ENCODE measurements at places on chromosomes 13 and 19.

DNA sequence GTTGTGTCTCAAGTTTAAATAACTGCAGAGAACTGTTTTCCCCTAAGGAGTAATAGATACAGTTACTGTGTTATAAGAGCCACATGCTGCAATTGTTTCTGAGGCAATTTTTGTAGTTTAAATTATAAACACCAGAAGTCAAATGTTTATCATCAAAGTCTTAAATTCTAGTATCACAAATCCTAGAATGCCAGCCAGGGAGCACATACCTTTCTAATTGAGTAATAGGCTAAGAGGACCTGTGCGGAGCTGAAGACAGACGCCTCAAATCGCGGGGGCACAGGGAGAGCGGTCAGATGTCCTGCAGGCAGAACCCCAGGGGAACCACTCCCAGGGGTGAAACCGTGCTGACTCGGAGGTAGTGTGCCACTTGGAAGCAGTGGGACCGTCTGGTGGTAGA, 65.2 kb upstream of the TNFRSF19 start:
- DNase-seq: no peak

GRCh38 chr13:42807241-42807640, 25.9 kb downstream of the FAM216B start:
- no peak for DNase-seq

GRCh38 chr19:47839913-47840312, 18.2 kb downstream of the CRX start:
- DNase-seq: peak; percentile 56

GRCh38 chr13:94548821-94549231, 47.1 kb downstream of the TGDS start:
- peak; percentile 73 for DNase-seq

GRCh38 chr19:10864538-10864899, 6.8 kb upstream of the CARM1 start:
- peak; percentile 91 for DNase-seq

DNA sequence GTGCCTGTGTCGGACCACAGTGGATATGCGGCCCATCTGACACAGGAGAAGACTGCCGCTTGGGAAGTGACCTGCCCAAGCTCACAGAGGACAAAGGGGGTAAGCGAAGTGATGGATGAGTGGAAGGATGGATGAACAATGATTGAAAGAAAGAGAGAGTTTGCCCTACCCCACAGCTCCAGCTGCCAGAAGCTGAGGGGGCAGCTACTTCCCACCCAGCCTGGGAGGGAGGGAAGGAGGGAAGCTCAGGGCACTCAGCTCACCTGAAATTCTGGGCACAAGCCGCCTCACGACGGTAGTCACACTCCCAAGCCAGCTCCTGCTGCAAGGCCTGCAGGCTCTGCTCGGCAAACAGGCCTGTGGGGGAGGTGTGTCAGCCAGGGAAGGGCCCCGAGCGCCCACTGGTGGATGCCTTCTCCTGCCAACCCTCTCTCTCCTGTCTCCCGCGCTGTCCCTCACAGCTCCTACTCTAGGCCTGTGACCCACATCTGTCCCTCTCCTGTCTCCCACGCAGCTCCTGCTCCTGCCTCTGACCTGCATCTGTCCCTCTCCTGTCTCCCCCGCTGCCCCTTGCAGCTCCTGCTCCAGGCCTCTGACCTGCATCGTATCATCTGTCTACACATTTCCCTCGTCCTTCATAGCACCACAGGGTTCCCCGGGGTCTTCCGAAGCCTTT, 12.0 kb upstream of the NUMBL start:
- peak; percentile 78 for DNase-seq

- no peak for DNase-seq
These were observed 24.2 kb upstream of the SLC46A3 start for GRCh38 chr13:28743020-28743419.

GRCh38 chr13:102751886-102752285, 21.7 kb downstream of the TEX30 start:
- no peak for DNase-seq

GRCh38 chr13:45621950-45622349, 6.4 kb upstream of the ERICH6B start:
- DNase-seq: peak; percentile 46

GRCh38 chr13:23806874-23807526, 82.2 kb downstream of the MIPEP start:
- DNase-seq: no peak

DNA sequence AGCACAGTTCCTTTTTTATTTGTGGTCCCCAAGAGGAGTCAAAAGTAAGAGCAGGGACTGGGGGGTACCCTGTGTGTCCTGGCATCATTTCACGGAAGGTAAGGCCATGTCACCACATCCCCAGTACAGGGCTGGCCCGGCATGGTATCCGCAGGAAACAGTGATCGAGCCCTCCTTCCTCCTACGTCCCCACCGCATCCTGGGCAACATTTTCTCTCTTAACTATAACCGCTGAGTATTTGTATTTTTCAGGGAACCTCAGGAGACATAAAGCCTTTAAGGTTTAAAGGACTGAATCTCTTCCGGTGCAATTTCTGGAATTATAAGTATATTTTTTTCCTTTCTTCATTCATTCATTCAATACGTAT, 13.6 kb upstream of the LATS2 start:
- DNase-seq: no peak

- no peak for DNase-seq
These were observed 99.2 kb downstream of the SLC7A1 start for GRCh38 chr13:29496241-29496712.

DNA sequence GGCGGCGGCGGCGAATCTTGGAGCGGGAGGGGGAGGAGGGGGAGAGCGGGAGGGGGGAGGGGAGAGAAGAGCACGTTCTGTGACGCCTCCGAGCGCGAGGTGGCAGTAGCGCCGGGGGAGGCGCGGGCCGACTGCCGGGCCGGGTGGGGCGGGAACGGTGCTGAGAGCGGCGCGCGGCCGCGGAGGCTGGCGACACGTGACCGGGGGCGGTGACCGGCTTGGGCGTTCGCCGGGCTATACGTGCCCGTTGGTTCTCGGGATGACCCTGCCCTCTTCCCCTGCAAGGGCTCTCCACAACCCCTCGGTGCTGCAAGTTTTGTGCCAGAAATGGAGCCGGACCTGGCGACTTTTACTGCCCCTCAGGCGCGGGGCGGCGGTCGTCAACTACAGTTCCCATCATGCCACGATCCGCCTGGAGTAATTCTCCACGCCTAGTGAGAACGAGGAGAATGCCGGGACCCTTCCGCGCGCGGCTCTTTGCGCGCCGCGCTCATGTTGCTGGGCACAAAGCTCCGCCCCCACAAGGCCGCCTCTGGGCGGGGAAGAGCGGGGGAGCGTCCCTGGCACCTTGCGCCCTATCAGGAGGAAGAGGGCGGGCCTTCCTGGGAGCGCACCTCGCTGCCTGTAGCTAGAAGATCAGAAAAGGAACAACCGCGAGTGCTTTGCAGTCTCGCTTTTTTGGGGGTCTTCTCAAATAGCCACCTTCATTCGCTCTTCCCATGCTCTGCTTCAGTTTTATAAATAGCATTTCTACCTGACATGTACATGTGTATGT, at the start of gene KPNA3:
Gene KPNA3 (minus strand): TSS at position 133 of the 775 bp plus-strand sequence. CDS start 176 bp downstream, outside the sequence.
- peak; percentile 95 for DNase-seq

GRCh38 chr13:87827479-87827878, 156.3 kb downstream of the SLITRK5 start:
- no peak for DNase-seq

DNA sequence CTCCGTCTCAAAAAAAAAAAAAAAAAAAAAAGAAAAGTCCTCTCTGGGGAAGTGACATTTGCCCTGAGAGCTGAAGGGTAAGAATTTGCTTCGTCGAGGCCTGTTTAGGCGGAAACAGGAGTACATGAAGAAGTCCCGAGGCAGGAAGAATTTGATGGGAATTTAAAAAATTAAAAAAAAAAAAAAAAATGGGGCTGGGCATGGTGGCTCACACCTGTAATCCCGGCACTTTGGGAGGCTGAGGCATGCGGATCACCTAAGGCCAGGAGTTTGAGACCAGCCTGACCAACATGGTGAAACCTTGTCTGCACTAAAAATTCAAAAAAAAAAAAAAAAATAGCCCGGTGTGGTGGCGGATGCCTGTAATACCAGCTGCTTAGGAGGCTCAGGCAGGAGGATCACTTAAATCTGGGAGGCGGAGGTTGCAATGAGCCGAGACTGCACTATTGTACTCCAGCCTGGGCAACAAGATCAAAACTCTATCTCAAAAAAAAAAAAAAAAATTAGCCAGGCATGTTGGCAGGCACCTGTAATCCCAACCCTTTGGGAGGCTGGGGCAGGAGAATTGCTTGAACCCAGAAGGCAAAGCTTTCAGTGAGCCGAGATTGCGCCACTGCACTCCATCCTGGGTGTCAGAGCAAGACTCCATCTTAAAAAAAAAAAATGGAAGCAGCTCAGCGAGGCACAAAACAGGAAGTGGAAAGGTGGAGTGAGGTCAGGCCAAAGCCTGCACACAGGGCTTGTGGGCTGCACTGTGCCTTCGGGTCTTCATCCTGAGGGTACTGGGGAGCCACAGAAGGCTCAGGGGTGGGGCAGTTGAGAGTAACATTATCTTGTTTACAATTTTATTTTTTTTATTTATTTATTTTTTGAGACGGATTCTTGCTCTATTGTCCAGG, 4.9 kb downstream of the BAX start:
- no peak for DNase-seq

- no peak for DNase-seq
These were observed 2421.4 kb downstream of the PCDH9 start for GRCh38 chr13:64808704-64809103.

- DNase-seq: no peak
These were observed 1246.5 kb downstream of the UQCRFS1 start for GRCh38 chr19:27966390-27966816.

DNA sequence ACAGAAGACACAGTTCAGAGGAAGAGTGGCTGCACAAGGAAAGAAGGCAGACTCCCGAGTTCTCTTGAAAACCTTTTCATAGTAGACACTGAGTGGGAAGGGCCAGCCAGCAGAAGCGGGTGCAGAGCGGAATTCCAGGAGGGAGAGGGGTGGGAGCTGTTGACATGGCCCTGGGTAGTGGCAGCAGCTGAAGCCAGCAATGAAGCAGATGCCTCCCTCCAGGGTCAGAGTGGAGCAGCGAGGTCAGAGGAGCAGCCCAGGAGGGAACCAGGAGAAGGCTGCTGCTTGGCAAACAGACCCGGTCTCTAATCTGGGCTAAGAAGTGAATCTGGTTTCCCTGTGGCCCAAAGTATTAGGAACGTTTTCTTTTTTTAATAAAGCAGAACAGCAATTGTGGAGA, 73.9 kb upstream of the SPATA13 start:
- DNase-seq: no peak

- DNase-seq: no peak
These were observed 413.9 kb downstream of the SLITRK5 start for GRCh38 chr13:88085036-88085435.

DNA sequence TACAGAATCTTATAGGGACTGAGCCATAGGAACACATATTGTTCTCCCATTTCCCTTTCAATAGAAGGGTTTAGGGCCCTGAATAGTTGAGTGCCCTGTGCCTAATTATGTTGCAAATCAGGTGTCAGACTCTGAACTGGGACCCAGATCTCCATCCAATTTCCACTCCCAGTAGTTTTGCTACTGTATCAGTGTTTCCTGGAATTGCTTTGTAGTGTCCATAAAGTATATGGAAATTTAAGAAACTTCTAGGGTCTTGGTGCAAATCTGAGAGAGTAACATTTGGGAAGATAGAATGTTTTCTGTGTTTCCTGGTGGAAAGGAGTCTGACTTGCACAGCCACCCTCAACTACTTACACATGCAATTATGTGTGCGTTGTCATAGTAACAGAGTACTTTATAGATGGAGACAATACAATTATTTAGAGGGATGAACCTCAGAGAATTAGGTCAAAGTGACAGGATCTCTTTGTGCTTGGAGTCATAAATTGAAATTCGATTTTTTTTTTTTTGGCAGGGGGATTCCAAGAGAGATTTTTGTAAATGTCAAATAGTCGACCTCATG, 646 bp upstream of the SLC10A2 start:
- no peak for DNase-seq

DNA sequence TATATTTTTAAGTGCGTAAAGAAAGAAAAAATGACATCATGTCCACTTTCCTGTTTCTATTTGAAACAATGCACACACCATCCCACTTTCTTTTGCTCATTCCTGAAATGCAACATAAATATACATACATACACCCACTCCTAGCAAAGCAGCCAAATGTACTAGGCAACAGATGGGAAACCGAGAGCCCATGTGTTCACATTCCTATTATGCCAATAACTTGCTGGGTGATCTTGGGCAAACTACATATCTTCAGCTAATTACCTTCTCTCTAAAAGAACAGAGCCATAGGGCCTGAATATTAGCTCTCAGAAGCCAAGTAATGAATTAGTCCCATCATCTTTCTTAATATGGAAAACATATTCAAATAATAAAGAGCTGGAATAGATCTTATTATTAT, 610.6 kb upstream of the ATXN8OS start:
- DNase-seq: no peak

DNA sequence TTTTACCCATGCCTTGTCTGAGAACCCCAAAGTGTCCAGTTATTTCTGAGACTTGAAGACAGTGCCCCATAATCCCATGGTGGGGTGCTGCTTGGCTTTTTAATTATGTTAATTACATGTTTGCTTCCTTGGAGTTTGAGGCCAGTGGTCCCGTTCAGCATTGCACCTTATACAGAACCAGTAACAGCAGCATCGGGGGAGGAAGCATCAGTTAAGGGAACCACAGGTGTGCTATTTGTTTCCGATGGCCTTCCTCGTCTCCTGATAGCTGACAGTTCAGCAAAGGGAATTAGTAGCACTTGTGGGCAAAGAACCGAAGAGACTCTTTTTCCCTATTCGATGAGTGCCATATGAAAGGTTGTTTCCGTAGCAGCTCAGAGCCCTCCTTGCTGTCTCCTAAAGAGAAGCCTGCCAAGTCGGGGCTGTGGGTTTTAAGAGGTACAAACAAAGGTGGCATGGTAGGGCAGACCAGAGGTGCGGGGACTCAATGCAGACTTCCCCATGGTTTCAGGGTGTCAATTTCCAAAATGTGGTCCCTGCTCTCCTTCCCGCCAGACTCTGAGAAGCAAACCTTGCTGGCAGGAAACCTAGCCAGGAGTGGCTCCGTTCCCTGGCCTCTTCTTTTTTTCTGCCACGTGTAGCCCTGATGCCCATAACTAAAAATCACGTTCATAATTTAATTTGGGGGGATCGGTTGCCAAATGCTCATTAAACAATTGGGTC, 225.2 kb upstream of the TSHZ3 start:
- no peak for DNase-seq

- DNase-seq: no peak
These were observed 1197.5 kb downstream of the EFNB2 start for GRCh38 chr13:105338006-105338405.

DNA sequence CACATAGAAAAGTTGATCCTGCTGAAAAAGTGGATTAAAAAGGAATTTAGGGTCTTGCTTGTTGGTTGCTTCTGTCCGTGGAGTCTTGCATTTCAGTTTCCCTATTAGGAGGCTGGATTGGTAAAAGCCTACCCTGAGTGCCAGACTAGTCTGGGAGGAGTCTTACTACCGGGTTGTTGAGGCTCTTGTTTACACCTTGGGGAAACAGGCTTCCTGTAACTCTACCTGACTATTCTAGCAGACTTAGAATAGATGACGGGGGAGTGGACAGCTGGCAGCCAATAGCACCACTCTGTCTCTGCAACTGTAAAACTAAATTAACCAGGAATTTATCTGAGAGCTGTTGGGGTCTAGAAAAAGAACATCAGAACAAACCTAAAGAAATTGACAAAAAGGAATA, 11.3 kb upstream of the MPHOSPH8 start:
- DNase-seq: no peak

GRCh38 chr13:21573920-21574712, 29.9 kb downstream of the MICU2 start:
- DNase-seq: no peak

- no peak for DNase-seq
These were observed 13.2 kb downstream of the MEX3D start for GRCh38 chr19:1554968-1555367.

GRCh38 chr19:33752018-33752800, 44.5 kb upstream of the KCTD15 start:
- no peak for DNase-seq

- DNase-seq: no peak
These were observed at the start of gene ZNF98 for GRCh38 chr19:22422211-22422610. TSS of gene ZNF98 (minus strand) at chr19:22422346. CDS start at chr19:22422224, 122 bp downstream.
